Pancreas (tissue), 10 donors: ENCODE measurements at places on chromosomes 7 and 10. TPM values are rescaled to one million over a fixed set of nuclear protein-coding genes. Genes with fewer than 3 reads are reported as not detected.

TBATA gene
- total RNA-seq: not detected

DNA sequence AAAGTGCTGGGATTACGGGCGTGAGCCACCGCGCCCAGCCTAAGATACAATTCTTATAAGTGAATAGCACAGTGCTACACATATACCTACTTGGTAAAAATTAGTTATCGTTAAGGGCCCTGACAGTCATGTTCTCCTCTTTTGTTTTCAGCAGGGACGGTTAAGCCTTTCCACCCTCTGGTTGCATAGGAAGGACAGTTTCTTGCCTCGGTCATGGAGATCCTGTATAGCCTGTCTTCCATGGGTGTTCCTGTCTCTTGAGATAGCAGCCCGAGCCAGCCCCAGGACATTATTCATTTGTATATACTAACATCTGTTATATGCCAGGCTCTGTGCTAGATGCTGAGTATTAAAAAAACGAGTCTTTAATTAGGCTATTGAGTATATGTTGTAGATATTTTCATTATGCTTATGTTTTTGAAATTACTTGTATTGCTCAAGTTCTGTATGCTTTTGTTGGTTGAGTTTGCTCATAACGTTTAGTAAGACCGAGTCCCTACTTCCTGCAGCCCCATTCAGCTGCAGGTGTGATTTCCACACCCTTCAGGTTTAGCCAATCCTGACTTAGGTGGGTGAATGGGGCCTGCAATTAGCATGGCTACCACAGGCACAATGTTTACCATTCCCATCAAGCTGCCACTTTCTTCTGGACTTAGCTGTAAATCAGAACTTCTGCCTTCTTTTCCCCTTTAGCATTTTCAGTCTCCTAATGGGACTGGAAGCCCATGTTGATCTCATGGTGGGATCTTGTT is 24.8 kb downstream of the CCSER2 start:
- no peaks in the 10 kb centered on the region for H3K27me3 ChIP-seq
- no peak overlapping the region for H3K27ac ChIP-seq
- no peaks in the 10 kb centered on the region for H3K4me1 ChIP-seq

NSUN6 gene
- 11.6 TPM for total RNA-seq

CLCN1 gene
- total RNA-seq: not detected
